Activated CD4-positive, alpha-beta T cell treated with anti-CD3 and anti-CD28 coated beads for 24 hours (primary cell): ENCODE measurements at places on chromosomes 13 and 19.

DNA sequence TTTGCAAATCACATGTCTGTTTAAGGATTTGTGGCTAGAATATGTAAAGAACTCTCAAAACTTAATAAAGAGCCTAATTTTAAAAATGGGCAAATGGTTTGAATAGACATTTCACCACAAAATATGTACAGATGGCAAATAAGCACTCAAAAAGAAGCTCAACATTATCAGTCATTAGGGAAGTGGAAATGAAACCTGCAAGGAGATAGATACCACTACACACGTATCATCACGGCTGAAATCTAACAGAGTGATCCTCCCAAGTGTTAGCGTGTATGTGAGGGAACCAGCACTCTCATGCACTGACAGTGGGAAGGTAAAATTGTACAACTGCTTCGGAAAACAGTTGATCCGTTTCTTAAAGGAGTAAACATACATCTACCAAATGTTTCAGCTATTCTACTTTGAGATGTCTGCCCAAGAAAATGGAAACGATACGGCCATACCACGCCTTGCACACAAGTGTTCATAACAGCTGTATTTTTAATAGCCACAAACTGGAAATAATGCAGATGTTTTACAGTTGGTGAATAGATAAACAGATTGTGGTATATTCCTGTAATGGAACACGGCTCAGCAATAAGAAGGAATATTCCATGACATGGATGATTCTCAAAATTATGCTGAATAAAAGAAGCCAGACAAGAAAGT, 14.5 kb downstream of the ARHGEF7 start:
- DNase-seq, result no peak

DNA sequence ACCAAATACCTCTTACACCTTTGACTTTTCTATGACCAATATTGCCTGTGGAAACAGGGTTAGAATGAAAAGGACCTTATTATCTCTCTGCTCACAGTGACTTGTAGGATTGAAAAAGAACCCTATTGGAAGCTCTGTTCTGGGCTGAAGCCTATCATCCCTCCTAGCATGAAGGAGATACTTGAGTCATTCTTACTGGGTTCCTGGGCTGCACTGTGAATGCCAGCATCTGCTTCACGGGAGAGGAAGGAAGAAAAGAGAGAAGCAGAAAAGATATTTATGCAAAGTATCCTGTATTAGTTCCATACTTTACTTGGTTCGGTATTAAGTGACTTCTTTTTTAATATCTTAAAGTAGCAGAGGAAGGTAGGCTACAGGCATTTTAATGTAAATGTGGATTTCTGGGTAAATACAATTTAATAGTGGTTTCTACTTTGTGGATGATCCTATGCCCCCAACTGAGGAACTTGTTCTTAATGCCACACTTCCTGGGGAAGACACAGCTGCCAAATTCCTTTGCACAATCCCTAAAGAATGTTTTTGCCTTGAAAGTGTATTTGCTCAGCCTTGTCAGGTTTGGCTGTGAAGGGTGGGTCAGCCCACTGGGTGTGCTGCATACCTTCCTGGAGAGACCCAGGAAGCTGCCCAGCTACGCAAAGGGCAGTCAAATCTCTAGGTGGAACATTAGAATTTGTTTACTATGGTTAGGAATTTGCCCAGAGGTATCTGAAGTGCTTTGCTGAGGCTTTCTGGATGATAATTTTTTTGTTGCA, 13.7 kb upstream of the SCEL start:
- DNase-seq, result no peak

DNA sequence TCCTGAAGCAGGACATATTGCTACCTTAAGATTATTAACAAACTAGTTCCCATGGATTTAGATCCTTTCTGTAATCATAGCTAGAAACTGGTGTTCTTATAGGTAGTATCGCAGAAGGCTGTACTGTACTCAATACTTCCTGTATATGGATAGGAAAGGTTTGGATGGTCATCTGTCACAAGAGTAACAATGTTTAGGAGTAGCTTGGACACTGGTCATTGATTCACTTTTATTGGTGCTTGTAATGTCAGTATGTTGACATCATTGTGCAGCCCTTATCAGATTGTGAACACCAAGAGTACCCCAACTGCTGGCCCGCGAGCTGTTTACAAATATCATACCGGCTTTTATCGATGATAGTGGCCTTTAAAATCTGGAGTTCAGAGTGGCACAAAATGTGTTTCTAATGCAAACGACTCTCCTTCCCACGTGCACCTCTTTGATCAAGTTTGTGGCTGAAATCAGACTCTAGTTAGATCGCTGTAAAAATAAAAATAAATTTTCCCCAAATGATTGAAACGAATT, 605 bp upstream of the CDK8 start:
- no peak for DNase-seq

DNA sequence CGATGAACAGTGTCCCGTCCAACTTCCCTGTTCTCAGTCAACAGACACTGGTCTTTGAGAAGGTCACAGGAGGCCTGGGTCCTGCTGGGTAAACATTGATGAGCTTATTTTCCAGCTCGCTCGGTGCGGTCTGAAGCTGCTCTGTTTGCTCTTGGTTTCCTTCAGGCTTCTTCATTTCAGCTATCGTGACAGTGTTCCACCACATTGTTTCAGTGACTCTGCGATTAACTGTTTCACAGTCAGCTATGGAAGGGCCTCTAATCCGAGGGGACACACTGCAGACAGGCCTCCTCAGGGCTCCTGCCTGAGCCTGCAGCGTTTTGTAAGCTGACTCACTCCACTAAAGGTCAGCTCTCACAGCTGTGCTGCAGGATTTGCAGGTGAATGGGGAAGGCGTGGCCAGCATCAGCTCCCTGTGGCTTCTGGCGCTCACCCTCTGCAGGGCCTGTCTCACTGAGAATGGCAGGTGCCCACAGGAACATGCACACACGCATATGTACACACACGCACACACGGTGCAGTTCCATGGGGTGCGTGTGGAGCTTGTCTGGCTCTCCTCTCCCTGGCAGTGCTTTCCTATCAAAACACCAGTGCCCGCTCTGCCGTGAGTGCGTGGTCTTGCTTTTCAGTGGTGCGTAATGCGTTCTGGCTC, 62.9 kb upstream of the MCF2L start:
- DNase-seq, result no peak

DNA sequence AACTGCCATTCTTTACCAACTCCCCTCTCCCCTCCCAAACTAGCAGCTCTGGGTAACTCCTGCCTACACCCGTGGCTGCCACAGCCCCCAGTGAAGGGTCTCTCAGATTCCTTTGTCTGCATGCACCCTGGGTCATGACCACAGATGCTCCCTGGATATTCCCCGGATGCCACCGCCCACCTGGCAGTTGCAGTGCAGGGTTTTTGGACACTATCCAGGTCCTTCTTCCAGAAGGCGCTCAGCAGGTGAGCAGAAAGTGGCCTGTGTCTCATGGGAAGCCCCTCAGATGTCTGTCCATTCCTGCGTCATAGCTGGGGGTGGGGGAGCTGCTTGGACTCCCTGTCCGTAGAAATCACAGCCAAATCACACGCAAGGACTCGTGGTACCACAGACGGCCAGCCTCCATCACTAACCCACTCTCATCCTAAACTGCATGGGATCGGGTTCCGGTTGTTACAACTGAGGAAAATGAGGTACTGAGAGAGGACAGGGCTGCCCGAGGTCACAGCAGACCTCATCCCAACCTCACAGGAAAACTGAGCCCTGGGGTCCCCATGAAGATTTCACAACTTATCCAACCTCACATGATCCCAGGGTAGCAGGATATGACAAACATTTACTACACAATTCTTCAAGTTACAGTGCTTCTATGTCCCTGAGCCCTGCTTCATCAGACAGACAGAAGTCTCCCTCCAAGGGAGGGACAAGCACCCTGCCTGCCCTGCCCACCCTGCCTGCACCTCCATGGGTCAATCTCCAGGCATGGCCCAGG, 38.6 kb downstream of the ELL start:
- no peak for DNase-seq

DNA sequence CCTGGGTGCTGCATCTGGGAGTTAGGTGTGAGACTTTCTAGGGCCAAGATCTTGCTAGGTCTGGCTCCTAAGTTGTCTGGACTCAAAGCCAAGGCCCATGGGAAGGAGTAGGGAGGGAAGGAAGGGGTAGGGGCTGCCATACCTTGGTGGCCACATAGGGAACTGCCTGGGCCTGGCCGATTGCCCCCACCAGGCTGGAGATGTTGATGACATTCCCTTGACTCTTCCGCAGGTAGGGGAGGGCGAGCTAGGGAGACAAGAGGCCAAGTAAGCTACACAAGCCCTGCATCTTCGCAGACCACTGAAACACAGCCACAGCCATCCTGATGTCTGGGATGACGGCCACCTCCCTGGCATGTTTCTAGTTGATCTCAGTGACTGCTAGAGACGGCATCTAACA, 4.1 kb upstream of the BCAT2 start:
- DNase-seq, result no peak

GRCh38 chr13:105991622-105992277, 543.7 kb downstream of the EFNB2 start:
- DNase-seq, result no peak

DNA sequence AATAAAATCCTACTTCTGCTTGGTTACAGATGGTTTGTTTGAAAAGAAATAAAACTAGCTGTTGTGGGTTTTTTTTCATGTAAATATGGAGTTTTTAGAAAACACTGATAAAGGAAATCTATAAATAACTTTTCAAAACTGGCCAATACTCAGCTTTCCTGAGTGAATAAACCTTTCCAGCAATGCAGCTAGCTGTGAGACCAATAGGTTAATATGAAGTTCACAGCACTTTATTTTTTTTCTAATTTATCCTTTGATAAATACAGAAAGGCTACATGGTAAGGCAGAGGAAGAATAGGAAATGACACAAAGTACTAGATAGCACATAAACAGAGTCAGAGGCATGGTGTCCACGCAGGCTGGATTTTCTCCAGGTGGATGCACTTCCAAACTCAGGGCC, 154.0 kb downstream of the COG6 start:
- no peak for DNase-seq

DNA sequence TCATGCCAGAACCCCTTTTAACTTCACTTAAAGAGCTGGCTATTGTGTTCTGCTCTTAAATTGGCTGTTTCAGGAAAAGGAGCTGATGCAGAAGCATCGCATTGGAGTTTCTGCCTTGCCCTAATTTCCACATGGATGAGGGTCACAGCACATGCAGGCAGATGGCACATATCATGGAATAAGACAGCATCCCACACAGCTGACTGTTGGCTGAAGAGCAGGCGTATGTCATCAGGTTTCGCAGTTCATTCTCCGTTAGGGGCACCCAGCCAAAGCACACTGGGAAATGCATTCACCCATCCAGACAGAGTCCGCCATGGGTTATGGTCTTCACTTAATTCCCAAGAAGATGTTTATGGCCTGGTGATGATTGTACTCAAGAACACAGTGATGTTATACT, 572.5 kb downstream of the LIG4 start:
- DNase-seq, result no peak

- DNase-seq, result no peak
Observed at GRCh38 chr19:32404933-32405430, 588 bp upstream of the DPY19L3 start.

DNA sequence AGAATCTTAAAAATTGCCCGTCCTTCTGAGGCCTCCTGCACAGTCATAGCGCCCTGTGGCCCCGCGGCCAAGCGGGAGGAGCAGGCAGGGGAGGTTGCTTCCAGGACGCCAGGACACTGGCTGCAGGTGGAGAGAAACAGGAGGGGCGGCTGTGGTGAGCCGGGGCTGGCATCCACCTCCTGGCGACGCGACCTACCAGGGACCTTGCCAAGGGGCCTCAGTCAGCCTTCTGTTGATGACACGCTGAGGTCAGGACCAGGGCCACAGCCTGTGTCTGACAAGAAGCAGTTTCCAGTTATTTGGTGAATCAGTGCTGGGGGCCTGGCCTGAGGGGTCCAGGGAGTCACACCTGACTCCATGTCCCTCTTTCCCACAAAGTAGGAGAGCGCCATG, 13.3 kb upstream of the MKNK2 start:
- DNase-seq, result no peak

GRCh38 chr19:45413497-45413896, 7.1 kb downstream of the POLR1G start:
- DNase-seq, result no peak

GRCh38 chr13:45156565-45157361, 36.5 kb downstream of the GTF2F2 start:
- DNase-seq, result no peak

GRCh38 chr13:94550062-94550738, 45.8 kb downstream of the TGDS start:
- no peak for DNase-seq

DNA sequence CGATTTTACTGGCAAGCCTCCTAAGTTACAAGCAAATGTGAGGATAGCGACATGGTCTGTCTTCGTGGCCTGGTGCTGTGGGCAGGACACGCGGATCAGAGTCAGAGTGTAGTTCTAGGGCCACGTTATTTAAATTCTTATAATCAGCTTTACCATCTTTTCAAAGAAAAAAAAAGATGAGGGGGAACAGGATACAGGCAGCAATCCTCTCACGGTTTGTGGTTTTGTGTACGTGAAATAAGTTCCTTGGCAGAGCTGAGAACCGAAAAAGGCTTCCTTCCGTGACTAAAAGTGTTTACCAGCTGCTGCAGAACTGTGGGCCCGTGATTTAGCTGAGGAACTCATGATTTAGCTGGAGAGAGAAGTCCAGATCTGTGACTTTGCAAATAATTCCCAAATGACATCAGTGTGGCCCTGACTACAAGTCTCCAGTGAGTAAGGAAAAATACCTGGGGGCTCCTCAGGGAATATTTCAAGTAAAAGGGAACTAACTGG, 27.2 kb downstream of the RCBTB2 start:
- DNase-seq, result peak; percentile 19
